ENCODE measurements at places on chromosomes 12 and 14. TPM values are rescaled to one million over a fixed set of nuclear protein-coding genes. Genes with fewer than 3 reads are reported as not detected.

SFSWAP gene
- 27.9 TPM for total RNA-seq

KRT6C gene
- not detected for total RNA-seq

GRCh38 chr14:64640839-64641238 lies 63.4 kb upstream of the PLEKHG3 start:
- no peak for DNase-seq

- no peak for DNase-seq
These were observed 32.1 kb downstream of the RPH3A start for GRCh38 chr12:112823582-112824149.

- DNase-seq = no peak
These were observed 18.1 kb upstream of the MED13L start for GRCh38 chr12:116295327-116296263.

DNA sequence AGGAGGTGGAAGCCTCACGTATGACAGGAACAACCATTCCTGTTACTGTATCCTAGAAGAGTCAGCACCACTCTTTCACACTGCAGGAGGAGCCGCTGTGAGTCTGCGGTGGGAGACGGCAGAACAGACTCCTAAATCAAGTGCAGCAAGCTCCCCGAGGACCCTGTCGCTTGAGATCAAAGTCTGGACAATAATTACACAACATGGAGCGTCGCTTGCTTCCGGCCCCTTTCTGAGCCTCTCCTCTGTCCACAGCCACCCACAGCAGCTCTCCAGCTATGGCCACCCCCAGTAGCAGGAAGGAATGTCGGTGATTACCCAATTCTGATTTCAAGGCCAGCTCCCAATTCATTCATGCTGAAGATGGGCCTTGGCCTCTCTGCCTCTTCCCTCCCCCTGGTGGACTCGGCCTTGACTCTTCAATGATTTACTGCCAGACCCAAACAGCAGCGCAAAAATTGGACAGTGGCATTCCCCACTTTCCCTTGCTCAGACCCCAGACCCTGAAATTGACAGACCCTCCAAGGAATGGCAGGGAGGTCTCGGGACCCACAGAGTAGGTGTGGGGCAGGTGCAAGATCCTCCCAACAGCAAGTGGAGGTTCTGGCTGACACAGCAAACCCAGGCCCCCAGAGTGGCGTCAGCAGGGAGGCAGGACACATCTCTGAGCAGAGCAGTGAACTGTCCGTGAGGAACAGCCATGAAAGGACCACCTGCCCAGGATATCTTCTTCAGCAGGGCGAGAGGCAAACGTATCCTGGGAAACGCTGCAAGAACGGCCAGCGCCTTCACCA lies 272.7 kb upstream of the DIO3 start:
- no peak for DNase-seq

GRCh38 chr12:29962276-29963035 lies 178.7 kb upstream of the TMTC1 start:
- no peak for DNase-seq

All from thoracic aorta (tissue), 2 donors.